Fibroblast of skin of back (primary cell): ENCODE measurements at places on chromosomes 1 and 21.

DNA sequence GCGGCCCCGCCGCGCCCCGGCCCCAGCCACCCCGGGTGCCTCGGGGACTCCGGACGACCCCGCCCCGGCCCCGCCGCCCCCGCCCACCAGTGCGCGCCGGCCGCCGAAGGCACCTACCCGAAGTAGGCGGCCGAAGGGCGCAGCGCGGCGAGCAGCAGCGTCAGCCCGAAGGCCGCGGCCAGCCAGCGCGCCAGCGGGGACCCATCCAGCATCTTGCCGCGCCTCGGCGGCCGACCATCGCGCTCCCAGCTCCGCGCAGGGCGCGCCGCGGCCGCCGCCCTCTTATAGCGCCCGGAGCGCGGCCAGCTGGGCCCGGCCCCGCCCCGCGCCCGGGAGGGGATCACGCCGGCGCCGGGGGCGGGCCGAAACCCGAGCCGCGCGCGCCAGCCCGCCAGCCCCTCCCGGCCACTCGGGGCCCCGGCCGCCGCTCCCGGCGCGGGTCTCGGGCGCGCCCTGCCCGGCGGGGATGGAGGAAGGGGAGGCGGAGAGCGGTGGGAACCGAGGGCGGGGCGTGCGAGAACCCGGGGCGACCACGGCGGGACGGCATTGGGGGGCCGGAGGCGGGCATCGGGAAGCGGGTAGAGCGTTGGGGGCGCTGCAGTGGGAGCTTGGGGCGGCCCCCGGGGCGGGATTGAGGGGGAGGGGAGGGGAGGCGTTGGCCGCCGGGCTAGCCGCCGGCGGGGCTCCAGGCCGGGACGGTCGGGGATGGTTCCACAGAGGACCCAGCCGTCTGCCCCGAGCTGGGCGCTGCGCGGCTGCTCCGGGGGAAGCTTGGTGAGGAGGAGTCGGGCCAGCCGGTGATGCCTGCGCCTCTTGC is at the start of gene WNT9A:
WNT9A (minus strand) TSS at position 257 of the 817 bp plus-strand sequence; CDS start at position 212, 45 bp downstream.
- DNase-seq, result peak; percentile 71

GRCh38 chr21:28338701-28339305 is 653.9 kb downstream of the LTN1 start:
- no peak for DNase-seq

- no peak for DNase-seq
Measured at GRCh38 chr1:16189921-16190621, 22.4 kb downstream of the ARHGEF19 start.

- no peak for DNase-seq
Measured at GRCh38 chr1:1171546-1172340, 1.9 kb upstream of the TTLL10 start.

DNA sequence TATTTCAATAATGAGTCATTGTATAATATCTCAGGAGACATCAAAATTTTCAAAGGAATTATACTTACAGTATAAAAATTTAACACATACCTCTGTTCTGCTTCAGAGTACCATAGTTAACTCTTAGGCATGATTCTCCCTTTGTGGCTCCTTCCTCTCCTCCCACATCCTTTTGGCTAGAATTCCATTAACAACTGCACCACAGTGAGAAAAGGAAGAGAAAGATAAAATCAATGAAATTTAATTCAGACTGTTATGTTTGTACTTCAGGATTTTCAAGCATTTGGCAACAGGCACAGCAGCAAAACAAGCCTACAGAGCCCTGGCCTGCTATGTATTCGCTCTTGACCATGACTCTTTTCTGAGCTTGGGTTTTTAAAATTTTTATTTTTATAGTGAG is 57.2 kb upstream of the SGIP1 start:
- DNase-seq, result peak; percentile 79

DNA sequence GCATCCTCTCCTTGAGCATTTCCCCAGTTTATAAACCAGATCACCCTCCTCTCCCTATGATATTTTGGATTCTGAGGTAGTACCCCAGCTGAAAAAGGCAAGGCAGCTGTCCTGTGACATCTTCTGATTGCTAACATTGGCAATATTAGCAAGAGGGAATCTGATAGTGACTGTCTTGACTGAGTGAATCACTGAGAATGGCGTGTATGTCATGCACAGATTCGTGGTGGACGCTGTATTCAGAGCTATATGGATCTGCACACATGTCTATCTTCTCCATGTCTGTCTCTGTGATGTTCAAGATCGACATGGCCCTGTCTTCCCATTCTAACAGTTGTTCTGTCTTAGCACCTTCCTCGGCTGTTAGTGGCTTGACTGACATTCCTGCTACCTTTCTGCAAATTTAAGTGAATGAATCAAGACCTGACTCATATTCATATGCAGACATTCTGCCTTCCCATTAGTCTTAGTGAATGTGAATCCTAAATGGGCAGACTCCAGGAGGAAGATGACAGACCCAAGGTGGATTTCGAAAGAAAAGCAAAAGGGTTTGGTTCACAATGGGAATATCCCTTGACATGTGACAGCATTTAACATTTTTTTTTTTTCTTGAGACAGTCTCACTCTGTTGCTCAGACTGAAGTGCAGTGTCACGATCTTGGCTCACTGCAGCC is 97.7 kb downstream of the PGBD5 start:
- no peak for DNase-seq

DNA sequence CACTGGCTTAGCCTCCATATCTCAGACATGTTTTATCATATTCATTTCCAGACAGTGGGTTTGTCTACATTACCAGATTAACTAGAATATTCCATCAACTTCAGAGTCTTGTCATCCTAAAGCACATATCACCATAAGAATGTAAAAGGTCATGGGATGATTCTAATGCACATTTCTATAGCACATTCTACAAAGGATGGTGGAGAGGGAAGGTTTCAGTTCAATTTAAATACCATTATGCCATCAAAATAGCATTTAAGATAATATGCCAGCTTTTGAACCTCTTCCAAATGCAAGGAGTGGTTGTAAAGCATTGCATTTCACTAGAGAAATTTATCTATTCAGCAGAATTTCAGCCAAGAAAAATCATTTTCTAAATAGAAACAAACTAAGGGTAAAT is 970.5 kb downstream of the TTLL7 start:
- no peak for DNase-seq

DNA sequence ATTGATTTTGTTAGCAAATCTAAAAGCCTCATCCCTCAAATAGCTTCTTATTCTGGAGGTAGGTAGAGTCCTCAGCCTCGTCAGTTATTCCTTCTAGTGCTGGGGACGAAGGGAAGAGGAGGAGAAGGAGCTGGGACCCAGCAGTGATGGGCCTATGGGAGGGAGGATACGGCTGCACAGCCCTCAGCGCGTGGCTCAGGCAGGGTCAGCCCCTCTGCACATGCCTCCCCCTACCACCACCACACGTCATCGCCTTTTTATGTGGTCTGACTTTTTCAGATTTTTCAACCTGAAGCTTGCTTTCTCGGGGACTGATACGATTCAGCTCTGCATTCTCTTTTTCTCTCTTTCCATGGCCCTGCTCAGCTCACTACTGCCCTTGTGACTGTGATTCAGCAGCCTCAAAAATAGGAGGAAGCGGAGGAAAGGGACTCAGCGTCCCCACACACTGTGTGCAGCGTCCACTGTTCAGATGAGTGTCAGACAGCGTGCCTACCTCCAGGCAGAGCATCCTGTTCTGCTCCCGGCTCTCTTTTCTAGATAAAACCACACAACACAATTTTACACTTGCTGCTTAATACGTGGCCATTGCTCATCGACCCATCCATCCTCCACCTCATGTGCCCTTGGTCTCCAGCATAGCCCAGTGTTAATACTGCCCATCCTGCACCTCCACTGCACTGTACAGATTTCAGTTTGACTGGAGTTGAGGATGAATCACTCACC is 827 bp downstream of the OR2B11 start:
- no peak for DNase-seq

DNA sequence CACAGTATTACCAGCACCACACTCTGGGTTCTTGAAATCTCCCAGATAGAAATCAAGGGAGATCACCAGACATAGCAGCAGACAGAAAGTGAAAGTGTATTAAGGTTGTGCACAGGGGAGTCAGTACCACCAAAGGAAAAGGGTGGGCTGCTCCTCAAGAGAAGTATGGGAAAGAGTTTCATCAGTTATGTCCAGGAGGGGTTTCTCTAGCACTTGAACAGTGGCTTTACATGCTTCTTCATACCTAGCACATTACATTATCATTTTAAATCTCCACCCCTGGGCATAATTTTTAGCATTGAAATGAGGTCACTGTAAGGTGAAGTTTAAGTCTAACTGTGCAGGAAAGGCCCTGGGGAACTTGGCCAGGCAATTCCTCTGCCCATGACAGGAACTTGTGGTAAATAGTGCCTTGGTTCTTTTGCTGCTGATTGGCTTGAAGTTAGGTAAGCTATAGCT is 601.0 kb downstream of the NUF2 start:
- DNase-seq, result no peak

GRCh38 chr1:3459940-3460671 is 5.6 kb downstream of the ARHGEF16 start:
- no peak for DNase-seq

GRCh38 chr21:46037331-46038325 is 56.1 kb downstream of the COL6A1 start:
- no peak for DNase-seq

DNA sequence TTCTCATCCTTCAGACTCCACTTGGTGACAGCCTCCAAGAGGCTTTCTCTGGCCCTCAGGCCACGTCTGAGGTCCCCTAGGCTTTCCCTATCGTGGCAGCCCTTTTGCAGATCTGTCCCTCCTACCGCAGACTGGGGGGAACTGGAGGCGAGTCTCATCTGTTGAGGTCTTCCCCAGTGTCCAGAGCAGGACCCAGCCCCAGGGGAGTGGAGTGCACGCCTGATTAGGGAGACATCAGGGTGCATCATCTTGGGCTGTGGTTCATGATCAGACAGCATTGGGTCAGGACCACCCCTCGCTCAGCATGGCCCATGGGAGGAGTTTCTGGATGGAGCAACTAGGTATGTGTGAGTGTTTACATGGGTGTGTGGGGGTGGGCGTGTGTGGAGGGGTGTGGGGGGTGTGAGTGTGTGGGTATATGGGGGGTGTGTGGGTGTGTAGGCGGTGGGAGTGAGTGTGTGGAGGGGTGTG is 8.5 kb upstream of the MATN1 start:
- no peak for DNase-seq

GRCh38 chr1:110292031-110292741 is 47.0 kb upstream of the RBM15 start:
- peak; percentile 38 for DNase-seq
